ENCODE measurements at places on chromosomes 4 and X. TPM values are rescaled to one million over a fixed set of nuclear protein-coding genes. Genes with fewer than 3 reads are reported as not detected.

- no peaks in the 10 kb centered on the region for H3K36me3 ChIP-seq
- peak; percentile 17 for DNase-seq
- no peaks in the 10 kb centered on the region for H3K27me3 ChIP-seq
- no peak overlapping the region for H3K4me3 ChIP-seq
- H3K4me1 ChIP-seq = no peaks in the 10 kb centered on the region
Measured at GRCh38 chr4:87461281-87461700, 38.9 kb downstream of the NUDT9 start.

DNA sequence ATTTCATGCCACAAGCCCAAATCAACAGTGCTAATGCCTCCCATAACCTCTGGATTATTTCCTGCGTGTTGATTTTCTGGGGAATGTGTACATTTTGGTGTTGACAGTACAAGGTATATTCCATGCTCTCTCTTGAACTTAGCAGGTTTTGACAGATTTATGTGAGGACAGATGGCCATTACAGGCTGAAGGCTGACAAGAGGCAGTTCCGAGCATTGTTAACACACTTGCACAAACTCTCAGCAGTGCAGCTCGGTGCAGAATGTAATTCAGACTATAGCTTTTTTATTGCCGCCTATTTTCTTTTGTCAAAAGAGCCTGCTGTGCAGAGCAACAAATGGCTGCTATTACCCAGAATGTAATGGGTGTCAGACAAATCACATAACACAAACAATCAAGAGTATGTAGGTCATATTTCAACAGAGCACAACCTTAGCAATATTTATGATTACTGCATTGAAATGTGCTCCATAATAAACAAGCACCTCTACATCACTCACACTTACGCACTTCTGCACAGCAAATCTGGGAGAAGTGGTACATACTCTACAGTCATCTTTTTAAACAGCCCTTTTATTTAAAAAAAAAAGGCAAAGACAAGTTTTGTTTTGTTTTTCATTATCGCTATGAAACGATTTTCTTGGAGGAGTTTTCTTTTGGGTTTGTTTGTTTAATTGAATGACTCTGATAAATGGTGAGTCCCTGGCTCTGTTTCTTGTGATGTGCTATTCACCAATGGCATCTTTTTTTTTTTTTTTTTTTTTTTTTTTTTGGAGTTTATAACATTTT lies 71.6 kb downstream of the PPARGC1A start:
- H3K27ac ChIP-seq = no peak overlapping the region
- no peaks in the 10 kb centered on the region for H3K36me3 ChIP-seq
- DNase-seq = no peak
- no peaks in the 10 kb centered on the region for H3K27me3 ChIP-seq
- peaks cover 4% of the 10 kb centered on the region for H3K4me1 ChIP-seq

DNA sequence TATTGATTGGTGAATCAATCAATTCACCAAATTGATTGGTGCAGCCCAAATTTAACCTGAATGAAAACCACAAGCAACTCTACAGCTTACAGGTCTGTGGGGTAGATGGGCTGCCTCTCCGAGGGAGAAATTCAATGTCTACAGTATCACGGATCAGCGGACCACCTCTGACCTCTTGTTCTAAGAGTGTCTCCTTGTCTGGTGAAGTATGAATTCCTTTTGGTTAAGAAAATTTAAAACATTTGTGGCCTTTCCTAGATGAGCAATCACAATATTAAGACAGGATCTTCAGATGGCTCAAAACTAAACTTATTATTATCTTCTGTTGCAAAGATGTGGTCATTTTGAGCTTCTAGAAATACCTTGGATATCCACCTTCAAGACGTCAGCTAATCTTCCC lies 153.3 kb downstream of the IL15 start:
- no peak for DNase-seq
- no peak overlapping the region for H3K27ac ChIP-seq
- H3K4me3 ChIP-seq = no peak overlapping the region
- no peaks in the 10 kb centered on the region for H3K4me1 ChIP-seq

GRCh38 chrX:24335871-24336270 lies 22.0 kb upstream of the SUPT20HL2 start:
- no peaks in the 10 kb centered on the region for H3K4me1 ChIP-seq
- no peaks in the 10 kb centered on the region for H3K36me3 ChIP-seq
- no peak overlapping the region for H3K27ac ChIP-seq
- H3K27me3 ChIP-seq = no peaks in the 10 kb centered on the region
- no peak overlapping the region for H3K4me3 ChIP-seq

- no peaks in the 10 kb centered on the region for H3K27me3 ChIP-seq
- DNase-seq = peak; percentile 75
- H3K4me3 ChIP-seq = peak overlapping the region; percentile 57
- peaks cover 9% of the 10 kb centered on the region for H3K4me1 ChIP-seq
- H3K36me3 ChIP-seq = peaks cover 10% of the 10 kb centered on the region
Measured at GRCh38 chr4:118836301-118837120, 585 bp upstream of the SEC24D start.

DNA sequence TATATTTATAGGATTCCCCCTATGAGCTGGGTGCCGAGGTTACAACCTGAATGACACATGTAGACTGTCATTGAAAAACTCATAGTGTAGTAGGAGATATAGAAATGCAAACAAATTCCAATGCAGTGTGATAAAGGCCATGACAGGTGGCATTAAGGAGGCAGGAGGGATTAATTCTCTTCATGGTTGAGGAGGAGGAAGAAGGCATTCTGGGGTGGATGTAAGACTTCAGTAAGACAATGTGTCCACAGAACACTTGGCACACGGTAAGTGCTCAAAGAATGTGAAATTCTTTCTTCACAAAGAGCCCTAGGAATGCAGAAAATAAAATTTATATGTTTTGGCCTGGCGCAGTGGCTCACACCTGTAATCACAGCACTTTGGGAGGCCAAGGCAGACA lies 136.5 kb downstream of the RBM47 start:
- H3K36me3 ChIP-seq = no peaks in the 10 kb centered on the region
- no peak overlapping the region for H3K27ac ChIP-seq
- H3K27me3 ChIP-seq = no peaks in the 10 kb centered on the region
- no peak for DNase-seq

DNA sequence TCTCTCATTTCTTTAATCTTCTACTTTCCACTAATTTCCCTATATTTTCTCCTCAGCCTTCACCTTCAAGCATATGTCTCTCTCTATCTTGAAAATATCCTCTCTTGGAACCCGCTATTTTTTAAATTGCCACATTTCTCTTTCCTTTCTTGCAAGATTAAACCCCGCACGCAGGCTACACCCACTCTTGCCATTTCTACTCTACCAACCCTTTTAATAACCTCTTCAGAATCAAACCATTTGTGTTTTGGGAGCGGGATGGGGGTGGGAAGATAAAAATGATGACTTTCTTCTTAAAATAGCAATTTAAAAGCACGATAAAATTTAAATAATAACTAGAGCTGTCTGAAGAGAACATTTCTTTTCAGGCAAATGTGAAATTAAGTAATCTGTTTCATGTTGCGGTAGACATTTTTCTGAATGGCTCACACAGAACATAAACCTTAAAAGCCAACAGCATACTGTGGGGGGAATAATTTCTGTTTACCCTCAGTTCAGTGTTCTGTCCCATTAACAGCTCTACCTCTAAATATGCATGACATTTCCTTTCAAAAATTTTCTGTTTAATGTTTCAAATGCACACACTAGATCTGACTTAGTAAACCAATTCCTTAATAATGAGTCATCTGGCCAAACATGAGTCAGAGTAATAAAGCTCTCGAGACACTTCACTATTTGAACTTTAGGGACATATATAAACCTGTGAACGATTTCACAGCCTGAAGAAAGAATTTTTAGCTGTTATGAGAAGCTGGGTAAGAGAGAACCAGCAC lies 20.5 kb downstream of the ARSJ start:
- H3K27ac ChIP-seq = peak overlapping the region; percentile 84
- DNase-seq = peak; percentile 97
- H3K36me3 ChIP-seq = no peaks in the 10 kb centered on the region

Gene TACC3
- 7.3 TPM for total RNA-seq

Gene CFI
- 10.2 TPM for total RNA-seq
